ENCODE measurements at places on chromosomes 1 and 21.

- no peak overlapping the region for H3K27ac ChIP-seq
- H3K36me3 ChIP-seq: no peaks in the 10 kb centered on the region
- no peaks in the 10 kb centered on the region for H3K27me3 ChIP-seq
- H3K4me1 ChIP-seq: no peaks in the 10 kb centered on the region
- no peak overlapping the region for H3K4me3 ChIP-seq
- DNase-seq: no peak
Measured at GRCh38 chr1:26911399-26912146, 2.2 kb downstream of the NR0B2 start.

- no peaks in the 10 kb centered on the region for H3K27me3 ChIP-seq
- H3K4me1 ChIP-seq: peaks cover 7% of the 10 kb centered on the region
- no peak overlapping the region for H3K4me3 ChIP-seq
- peaks cover 63% of the 10 kb centered on the region for H3K36me3 ChIP-seq
- H3K27ac ChIP-seq: no peak overlapping the region
Measured at GRCh38 chr1:229636042-229636441, 10.0 kb downstream of the URB2 start.

DNA sequence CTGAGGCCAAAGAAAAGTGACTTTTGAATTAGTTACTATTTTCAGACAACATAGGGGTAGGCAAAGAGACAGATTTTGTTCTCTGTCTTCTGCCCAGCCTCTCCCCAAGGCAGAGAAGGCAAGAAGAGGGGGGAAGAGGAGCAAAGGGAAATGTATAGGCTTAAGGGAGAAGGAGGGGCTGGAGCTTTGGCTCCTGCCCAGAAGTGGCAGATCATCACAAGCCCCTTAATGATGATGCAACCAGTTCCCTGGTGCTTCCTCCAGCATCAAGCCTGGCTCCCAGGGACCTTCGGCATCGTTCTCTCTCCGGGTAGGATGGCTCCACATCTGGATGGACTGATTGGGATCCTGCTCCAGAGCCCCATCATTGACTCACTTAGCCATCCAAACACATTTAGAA is 112.8 kb downstream of the KCND3 start:
- no peak overlapping the region for H3K4me3 ChIP-seq
- peaks cover 27% of the 10 kb centered on the region for H3K27me3 ChIP-seq
- no peaks in the 10 kb centered on the region for H3K4me1 ChIP-seq
- no peak for DNase-seq
- H3K36me3 ChIP-seq: no peaks in the 10 kb centered on the region
- H3K27ac ChIP-seq: no peak overlapping the region

GRCh38 chr1:201779351-201779880 is 49.5 kb upstream of the IPO9 start:
- no peak overlapping the region for H3K27ac ChIP-seq
- no peaks in the 10 kb centered on the region for H3K4me1 ChIP-seq

DNA sequence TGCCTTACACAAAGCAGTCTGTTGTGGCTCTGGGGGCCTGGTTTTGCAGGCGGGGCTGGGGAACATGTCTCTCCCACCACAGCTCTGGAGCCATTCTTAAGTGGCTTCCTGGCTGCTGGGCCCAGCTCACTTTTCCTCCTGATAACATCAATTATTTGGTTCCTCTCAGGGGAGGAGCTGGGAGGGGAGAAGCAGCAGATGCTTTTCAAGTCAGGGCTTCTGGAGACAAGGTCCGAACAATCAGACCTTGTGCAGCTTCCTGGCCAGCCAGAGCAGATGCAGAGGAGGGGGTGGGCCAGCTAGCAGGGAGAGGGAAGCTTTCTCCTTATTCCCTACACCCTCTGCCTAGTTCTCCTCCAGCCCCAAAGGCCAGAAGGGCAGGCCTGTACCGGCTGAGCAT is 3.7 kb upstream of the PAQR6 start:
- H3K27me3 ChIP-seq: no peaks in the 10 kb centered on the region
- no peak overlapping the region for H3K4me3 ChIP-seq
- DNase-seq: no peak
- H3K27ac ChIP-seq: no peak overlapping the region

- peaks cover 81% of the 10 kb centered on the region for H3K36me3 ChIP-seq
- H3K27ac ChIP-seq: peak overlapping the region; percentile 14
- peaks cover 32% of the 10 kb centered on the region for H3K4me1 ChIP-seq
- no peak for DNase-seq
- H3K27me3 ChIP-seq: no peaks in the 10 kb centered on the region
Measured at GRCh38 chr1:168243198-168243597, 17.4 kb downstream of the SFT2D2 start.

GRCh38 chr1:91891969-91892368 is 6.0 kb upstream of the TGFBR3 start:
- peaks cover 4% of the 10 kb centered on the region for H3K36me3 ChIP-seq
- H3K27me3 ChIP-seq: peaks cover 15% of the 10 kb centered on the region
- H3K4me1 ChIP-seq: peaks cover 53% of the 10 kb centered on the region
- H3K4me3 ChIP-seq: peak overlapping the region; percentile 28

DNA sequence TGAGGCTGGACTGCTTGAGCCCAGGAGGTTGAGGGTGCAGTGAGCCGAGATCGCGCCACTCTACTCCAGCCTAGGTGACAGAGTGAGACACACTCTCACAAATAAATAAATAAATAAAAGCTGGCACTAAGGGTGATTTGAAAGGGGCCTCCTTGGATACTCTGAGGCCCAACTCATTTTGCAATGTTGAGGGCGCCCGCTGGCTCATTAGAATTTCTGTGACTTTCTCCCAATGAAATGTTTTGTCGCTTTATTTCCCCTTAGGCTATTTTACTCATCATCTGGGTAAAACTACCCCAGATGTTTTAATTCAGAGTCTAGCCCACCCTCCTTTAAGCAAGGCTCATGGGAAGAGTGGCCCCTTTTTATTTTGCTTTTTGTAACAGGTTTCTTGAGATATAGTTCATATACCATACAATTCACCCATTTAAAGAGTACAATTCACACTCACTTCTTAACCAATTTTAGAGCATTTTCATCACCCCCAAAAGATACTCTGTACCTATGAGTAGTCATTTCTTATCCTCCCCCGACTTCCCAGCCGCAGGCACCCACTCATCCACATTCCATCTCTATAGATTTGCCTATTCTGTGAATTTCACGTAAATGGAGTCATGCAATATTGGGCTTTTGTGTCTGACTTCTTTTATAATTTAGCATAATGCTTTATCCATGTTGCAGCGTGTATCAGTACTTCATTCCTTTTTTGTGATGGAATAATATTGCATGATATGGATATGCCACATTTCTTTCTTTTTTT is 259.1 kb downstream of the KAZN start:
- no peaks in the 10 kb centered on the region for H3K36me3 ChIP-seq
- no peaks in the 10 kb centered on the region for H3K4me1 ChIP-seq
- H3K27me3 ChIP-seq: peaks cover 1% of the 10 kb centered on the region
- no peak overlapping the region for H3K27ac ChIP-seq

GRCh38 chr1:210291081-210291764 is 37.5 kb upstream of the HHAT start:
- peaks cover 5% of the 10 kb centered on the region for H3K4me1 ChIP-seq
- H3K27me3 ChIP-seq: peaks cover 42% of the 10 kb centered on the region
- no peak overlapping the region for H3K4me3 ChIP-seq
- DNase-seq: no peak
- H3K27ac ChIP-seq: no peak overlapping the region
- H3K36me3 ChIP-seq: no peaks in the 10 kb centered on the region

DNA sequence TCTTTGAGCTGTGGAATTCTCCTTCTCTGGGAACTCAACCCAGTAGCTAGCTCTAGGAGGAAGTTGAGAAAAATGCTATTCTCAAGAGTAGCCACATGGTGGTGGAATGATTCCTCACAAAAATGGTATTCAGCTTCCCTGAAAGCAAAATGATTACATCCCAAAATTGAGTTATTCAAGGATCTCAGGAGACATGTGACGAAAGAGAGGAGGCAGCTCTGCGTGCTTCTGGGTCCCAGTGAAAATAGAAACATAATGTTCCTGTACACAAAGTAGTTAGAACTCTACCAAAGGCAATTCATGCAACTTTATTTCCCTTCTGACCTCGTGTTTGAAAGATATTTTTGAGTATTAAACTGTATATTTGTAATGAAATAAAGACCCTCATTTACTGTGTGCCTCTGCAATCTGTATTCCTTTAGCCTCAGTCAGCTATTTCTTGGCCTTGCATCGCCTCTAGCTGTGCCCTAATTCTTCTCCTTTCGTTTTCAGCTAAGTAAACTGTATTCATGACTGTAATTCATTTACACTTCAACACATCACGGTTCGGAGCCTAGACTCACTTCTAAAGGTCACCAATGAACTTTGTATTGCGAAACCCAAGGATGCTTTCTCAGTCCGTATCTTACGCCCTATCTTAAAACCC is 167.3 kb downstream of the FASLG start:
- H3K27ac ChIP-seq: no peak overlapping the region
- peaks cover 12% of the 10 kb centered on the region for H3K27me3 ChIP-seq
- H3K4me3 ChIP-seq: no peak overlapping the region
- no peaks in the 10 kb centered on the region for H3K36me3 ChIP-seq
- DNase-seq: no peak

DNA sequence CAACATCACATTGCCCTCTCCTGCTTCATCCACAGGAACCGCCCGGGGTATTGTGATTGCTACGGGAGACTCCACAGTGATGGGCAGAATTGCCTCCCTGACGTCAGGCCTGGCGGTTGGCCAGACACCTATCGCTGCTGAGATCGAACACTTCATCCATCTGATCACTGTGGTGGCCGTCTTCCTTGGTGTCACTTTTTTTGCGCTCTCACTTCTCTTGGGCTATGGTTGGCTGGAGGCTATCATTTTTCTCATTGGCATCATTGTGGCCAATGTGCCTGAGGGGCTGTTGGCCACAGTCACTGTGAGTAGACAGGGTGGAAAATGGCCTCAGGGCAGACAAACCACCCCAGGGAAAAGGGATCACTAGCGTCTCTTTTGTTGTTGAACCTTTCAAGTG is 12.7 kb downstream of the ATP1A4 start:
- no peak overlapping the region for H3K4me3 ChIP-seq
- no peaks in the 10 kb centered on the region for H3K36me3 ChIP-seq

GRCh38 chr1:205068457-205069040 is 15.7 kb downstream of the TMEM81 start:
- no peak overlapping the region for H3K4me3 ChIP-seq
- no peaks in the 10 kb centered on the region for H3K27me3 ChIP-seq

- peaks cover 4% of the 10 kb centered on the region for H3K4me1 ChIP-seq
- peak; percentile 70 for DNase-seq
- H3K36me3 ChIP-seq: no peaks in the 10 kb centered on the region
- H3K27me3 ChIP-seq: no peaks in the 10 kb centered on the region
- no peak overlapping the region for H3K27ac ChIP-seq
Measured at GRCh38 chr1:167533851-167534300, 15.5 kb upstream of the CD247 start.

DNA sequence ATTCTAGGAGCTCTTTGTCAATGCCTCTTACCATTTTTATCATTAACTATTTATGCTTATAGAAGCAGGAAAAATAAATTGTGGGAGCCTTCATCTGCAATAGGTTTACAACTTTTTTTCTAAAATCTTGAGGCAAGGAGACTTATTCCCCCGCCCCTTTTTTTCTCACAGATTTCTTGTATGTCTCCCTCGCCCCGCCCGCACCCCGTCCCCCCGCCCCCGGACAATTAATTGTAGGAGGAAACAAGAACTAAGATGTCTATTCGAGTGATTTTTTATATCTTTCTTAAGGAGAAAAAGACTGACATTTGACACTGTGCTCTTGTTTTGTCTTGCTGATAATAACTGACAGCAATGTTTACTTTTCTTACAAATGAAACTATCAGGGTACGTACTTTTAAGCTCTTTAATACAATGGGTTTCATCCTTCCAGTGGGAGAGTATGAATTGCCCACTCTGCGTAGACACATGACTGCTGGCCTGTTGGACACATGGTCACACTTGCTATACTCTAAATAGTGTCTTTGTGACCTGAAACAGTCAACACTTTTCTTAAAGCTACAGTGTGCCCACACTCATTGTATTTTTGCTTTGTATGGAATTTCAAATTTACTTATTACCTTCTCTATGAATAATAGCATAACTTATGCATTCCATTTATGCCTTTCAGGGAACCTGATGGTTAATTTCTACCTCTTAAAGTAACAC is 1.5 kb upstream of the IVNS1ABP start:
- no peaks in the 10 kb centered on the region for H3K27me3 ChIP-seq
- H3K36me3 ChIP-seq: peaks cover 28% of the 10 kb centered on the region
- peaks cover 36% of the 10 kb centered on the region for H3K4me1 ChIP-seq
- peak overlapping the region; percentile 99 for H3K4me3 ChIP-seq
- DNase-seq: no peak

DNA sequence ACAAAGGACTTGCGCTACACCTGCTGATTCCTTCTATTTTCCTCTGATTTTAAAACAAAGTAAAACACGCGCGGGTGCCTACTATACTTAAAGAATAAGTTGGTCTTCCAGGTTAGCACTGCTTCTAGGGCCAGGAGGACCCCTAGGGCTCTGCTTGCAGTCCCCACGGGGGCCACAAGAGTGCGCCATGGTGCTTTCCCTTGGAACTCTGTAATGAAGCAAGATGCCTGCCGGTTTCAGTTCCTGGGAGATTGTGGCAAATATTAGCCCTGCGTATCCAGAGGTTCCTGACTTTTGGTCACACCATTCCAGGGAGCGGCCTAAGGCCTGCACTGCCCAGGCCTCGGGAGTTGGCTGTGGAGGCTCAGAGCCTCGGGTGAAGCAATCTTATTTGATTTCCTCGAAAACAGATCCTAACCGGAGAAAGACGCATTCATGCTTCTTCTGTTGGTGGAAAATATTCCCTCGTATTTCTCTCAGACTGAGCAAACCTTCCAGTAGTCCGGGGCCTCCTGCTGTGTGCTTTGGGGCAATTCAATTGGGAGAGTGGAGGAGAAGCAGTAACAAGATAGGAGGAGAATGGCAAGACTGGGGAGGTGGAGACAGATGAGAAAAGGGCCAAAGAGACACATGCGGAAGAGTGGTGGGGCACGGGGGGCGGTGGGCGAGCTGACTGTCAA is 25.3 kb downstream of the ADAM30 start:
- no peaks in the 10 kb centered on the region for H3K36me3 ChIP-seq
- H3K27ac ChIP-seq: no peak overlapping the region
- no peak overlapping the region for H3K4me3 ChIP-seq
- peaks cover 10% of the 10 kb centered on the region for H3K27me3 ChIP-seq
- peaks cover 3% of the 10 kb centered on the region for H3K4me1 ChIP-seq
- peak; percentile 86 for DNase-seq

GRCh38 chr1:52111492-52111891 is 30.4 kb upstream of the ZFYVE9 start:
- no peak for DNase-seq
- no peaks in the 10 kb centered on the region for H3K4me1 ChIP-seq
- H3K4me3 ChIP-seq: no peak overlapping the region
- no peaks in the 10 kb centered on the region for H3K36me3 ChIP-seq
- no peaks in the 10 kb centered on the region for H3K27me3 ChIP-seq

GRCh38 chr1:223723351-223723904 is 11.1 kb downstream of the CAPN2 start:
- H3K27ac ChIP-seq: peak overlapping the region; percentile 44
- H3K27me3 ChIP-seq: no peaks in the 10 kb centered on the region
- no peak overlapping the region for H3K4me3 ChIP-seq
- H3K36me3 ChIP-seq: peaks cover 25% of the 10 kb centered on the region
- DNase-seq: no peak
- peaks cover 70% of the 10 kb centered on the region for H3K4me1 ChIP-seq

- peak overlapping the region; percentile 95 for H3K4me3 ChIP-seq
- peak overlapping the region; percentile 93 for H3K27ac ChIP-seq
- peaks cover 2% of the 10 kb centered on the region for H3K27me3 ChIP-seq
- H3K36me3 ChIP-seq: peaks cover 2% of the 10 kb centered on the region
- H3K4me1 ChIP-seq: peaks cover 28% of the 10 kb centered on the region
- DNase-seq: peak; percentile 33
Measured at GRCh38 chr1:5992814-5993555, 760 bp upstream of the NPHP4 start.

Data from activated naive CD8-positive, alpha-beta T cell treated with anti-CD3 and anti-CD28 coated beads, Interleukin-2, amount 50 U/mL, for 24 hours (primary cell).